ENCODE measurements at places on chromosomes 6 and 20. TPM values are rescaled to one million over a fixed set of nuclear protein-coding genes. Genes with fewer than 3 reads are reported as not detected.

DNA sequence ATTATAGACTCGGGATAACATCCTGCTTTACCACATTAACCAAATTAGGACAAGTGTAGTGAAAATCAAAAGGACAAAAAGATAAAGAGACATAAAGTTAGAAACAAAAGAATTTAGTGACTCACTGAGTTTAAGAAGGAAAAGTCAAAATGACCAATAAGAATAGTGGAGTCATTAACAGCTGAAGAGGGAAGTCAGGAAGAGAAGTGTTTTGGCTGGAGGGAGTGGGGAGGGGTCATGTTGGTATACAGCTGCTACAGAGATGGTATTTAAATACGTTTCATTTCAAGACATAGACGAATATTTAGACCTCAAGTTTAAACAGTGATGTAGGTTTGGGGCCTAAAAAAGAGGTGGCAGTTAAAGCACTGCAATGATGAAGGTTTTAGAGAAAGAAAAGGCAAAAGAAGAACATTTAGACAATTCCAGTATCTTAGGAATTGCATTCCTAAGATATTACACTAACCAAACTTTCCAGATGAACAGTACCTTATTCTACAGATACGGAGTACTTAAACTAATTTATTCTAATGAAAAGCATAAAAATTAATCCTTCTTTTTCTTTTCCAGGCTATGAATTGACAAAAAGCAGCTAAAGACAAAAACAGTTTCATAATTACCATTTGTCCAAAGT lies 10.6 kb downstream of the FKBP5 start:
- DNase-seq: no peak

The LST1 gene
- 32.0 TPM for total RNA-seq

DNA sequence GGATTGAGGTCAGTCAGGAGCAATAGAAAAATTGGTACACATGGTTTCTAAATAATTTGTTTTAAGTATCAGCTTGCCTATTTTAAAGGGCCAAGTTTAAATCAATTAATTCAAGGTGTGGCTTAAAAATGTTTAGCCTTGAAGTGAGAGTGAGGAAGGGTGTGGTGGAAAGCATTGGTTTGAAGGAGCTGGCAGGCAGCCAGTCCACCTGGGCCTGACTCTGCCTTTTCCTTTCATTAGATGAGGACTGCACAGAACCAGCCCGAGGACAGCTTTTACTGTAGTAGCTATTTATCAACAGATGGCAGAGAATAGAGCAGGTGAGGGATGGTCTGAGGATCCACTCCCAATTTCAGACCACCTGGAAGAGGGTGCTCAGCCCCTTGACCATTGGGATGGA lies 42.4 kb downstream of the DHX35 start:
- DNase-seq: peak; percentile 51

DNA sequence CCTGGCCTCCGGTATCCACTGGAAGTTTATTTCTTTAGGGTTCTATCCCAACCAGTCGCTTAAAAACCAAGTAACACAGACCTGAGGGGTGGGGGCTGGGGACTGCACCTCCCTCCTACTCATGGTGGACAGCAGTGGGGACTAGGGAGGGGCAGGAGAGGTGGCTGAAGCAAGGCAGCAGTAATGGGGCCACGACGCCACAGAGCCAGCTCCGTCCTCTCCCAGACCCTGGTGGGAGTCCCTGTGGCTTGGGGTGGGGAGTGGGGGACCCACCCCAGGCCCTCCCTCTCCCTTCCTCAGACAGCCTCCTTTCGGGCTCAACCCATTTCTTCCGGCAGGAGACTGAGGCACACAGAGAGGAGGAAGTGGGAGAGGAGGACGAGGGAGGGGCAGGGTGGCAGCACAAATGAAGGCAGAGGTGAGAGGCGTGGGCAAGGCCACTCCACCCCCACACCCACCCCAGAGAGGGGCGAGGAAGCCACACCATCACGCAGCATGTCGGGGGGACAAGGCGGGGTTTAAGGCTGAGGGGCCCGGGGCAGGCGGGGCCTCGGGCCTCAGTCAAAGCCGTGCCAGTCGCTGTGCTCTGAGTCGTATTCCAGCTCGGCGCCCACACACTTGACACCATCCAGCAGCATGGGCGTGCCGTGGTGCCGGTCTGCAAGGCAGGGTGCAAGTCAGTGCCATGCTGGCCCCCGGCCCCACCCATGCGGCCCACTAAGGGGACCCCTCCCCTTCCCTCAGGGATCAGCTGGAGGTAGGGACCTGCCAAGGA lies 13.9 kb downstream of the ADISSP start:
- no peak for DNase-seq

DNA sequence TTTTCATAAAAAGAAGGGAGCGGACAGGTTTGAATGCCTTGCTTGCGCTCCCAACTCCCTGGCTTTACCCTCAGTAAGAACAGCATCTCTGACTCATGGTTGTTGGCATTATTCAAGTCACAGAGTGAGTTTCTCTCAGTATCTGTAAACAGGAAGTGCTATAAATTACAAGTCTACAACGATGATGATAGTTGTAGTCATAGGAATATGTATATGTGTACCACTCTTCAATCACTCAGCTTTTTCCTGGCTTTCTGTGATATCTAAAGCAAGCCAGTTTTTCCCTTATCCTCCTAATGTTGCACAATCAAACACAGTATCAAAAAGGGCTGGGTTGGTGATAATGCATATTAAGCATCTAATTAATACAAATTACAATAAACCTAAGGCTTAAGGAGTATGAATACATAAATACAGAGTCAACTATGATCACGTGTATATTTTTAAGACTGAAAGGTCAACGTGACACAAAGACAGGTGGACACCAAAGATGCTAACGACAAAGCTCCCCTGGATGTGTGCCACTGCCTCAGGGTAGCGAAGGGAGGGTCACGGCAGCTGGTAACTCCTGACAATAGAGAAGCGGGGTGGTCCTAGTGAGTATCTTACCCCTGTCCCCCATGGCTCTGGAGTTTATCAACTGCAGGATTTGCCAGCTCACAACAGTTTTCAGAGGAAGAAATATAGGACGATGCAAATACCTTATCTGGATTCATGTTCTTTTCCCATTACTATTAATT lies 202.8 kb downstream of the BTBD9 start:
- no peak for DNase-seq

DNA sequence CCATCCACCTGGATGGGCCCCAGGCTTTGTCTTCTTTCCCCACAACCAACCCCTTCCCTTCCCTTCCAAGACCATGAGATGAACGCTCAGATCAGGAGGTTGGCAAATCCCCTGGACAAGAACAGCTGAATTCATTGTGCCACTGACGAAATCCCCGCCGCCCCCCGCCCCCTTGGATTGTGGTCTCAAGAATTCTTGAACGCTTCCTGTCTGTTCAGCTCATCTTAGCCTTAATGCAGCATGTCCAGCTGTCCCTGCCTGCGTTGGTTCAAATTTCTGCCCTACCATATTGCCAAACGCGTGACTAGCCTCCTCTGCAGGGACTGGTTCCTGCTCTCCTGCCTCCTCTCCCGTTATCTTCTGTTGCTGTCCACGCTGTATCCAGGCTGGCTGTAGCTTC lies 133.2 kb downstream of the CDH4 start:
- no peak for DNase-seq

GRCh38 chr6:52612336-52613054 lies 35.6 kb upstream of the TRAM2 start:
- DNase-seq: no peak

DNA sequence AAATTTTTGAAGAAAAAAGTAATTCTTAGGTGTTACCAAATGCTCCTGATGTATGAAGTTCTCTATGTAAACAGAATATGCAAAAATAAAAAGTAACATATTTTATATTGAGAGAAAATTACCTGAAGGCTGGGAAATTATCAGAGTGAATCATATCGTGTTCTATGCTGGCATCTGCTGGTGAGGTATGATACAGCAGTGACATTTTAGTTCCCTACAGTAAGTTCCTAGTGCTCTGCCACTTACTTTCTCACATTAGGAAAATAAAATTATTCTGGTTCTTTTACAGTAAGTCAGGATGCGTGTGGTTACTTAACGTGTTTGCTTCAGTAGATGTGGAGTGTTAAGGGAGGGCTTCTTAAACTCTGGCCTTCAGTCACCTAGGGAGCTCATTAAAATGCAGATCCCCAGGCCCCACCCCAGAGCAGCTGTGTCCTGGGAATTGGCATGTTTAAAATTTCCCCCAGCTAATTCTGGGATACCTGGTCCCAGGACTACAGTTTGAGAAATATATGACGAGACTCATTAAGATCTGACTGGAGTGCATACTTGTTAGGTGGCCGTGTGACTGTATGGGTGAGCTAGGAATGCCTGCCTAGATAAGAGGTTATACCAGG lies 3.2 kb downstream of the ACTR5 start:
- peak; percentile 41 for DNase-seq

The SLC12A5 gene
- total RNA-seq: not detected

The ZNF341 gene
- total RNA-seq: 5.5 TPM

The SMPDL3A gene
- 0.24 TPM for total RNA-seq

The PDE7B gene
- total RNA-seq: 3.1 TPM

- no peak for DNase-seq
Observed at GRCh38 chr6:31651602-31652191, 764 bp downstream of the BAG6 start.

- DNase-seq: no peak
Observed at GRCh38 chr20:24870881-24871280, 78.2 kb upstream of the CST7 start.

DNA sequence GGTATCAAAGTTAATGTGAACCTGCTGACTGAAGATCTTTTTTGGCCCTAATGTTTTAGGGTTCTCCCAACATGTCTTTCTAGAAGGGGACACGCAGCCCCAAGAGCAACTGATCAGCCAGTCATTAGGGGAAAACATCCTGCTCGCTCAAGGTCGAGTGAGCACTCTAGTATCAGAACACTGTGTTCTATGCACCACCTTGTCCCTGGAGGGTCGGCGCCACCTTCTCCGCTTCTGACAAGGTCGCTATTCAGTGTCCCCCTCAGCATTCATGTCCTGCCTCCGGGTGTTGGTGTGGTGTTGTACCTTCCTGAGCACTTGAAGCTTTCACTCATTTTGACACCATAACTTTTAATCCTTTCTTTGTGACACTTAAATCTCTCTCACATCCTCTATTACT lies 331.2 kb upstream of the KCNQ5 start:
- DNase-seq: no peak

The B3GALT4 gene
- 43.4 TPM for total RNA-seq

GRCh38 chr6:14068133-14068532 lies 49.4 kb upstream of the CD83 start:
- no peak for DNase-seq

- no peak for DNase-seq
Observed at GRCh38 chr6:23633996-23634395, 492.0 kb upstream of the NRSN1 start.

DNA sequence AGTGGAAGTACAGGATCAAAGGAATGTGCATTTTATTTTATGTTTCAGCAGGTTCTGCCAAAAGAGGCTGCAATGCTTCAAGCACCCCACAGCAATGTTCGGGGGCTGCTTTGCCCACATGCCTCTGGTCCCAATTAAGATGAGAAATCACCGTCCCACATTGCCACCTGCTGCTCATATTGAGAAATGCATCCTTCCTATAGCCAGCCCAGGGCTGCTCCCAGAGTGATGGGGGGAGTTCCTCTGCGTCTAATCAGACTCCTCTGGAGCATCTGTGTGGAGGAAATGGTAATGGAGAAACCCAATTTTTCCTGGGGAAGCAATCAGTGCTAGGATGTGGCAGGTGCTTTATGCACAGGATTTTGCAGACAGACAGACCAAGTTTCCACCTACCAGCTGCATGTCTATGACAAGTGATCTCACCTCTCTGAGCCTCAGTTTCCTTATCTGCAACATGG lies 33.7 kb downstream of the PTGIS start:
- peak; percentile 34 for DNase-seq

- DNase-seq: no peak
Observed at GRCh38 chr20:3227936-3228749, 10.8 kb downstream of the SLC4A11 start.

DNA sequence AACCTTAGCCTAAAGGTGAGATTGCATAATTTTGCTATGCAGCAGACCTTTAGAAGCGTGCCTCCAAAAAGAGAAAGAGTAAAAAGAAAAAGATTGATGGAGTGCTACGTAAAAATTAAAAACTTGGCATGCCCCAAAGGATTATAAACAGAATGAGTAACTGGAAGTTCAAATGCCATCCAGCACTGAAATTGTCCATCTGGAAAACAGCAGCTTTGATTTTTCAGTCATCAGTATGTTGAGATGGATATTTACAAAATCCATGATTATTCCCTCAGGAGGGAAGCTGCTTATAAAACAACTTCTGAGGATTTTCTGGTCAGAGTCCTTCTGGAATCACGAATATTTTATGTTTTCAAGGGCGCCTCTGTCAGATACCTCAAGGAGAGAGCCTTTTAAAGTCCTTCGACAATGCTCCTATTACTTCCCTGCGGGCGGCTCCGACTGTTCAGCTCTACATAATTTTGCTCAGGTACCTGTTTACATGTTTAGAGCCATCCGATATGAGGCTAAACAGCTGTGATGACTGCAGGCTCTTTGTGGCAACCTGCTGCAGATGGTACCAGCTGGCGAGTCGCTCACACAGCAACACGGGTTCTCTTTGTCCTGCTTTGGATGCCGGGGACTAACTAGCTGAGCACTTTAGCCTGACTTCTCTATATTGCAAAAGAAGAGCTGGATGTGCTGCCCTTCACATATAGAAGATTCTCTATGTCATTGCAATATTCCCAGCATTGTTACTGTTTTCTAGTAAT lies 83.3 kb downstream of the RCAN2 start:
- no peak for DNase-seq

The CALHM5 gene
- not detected for total RNA-seq

- DNase-seq: peak; percentile 59
Observed at GRCh38 chr6:170279977-170280688, 10.7 kb downstream of the DLL1 start.

DNA sequence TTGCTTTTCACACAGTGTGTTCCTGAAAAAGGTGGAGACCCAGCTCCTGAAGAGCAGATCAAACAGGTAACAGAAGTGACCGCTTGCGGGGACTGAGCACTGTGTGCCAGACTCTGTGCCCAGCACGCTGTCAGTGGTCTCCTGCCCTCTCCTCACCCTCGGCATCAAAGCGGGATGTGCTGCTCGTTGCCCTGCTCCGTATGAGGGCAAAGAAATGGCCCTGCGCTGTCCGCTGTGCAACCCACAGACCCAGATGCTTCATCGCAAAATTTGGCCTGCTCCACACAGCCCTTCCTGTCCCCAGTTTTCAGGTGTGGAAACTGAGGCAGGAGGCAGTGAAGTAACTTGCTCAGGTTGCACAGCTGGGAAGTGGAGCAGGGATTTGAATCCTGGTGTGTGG lies 13.7 kb downstream of the UQCC2 start:
- no peak for DNase-seq

DNA sequence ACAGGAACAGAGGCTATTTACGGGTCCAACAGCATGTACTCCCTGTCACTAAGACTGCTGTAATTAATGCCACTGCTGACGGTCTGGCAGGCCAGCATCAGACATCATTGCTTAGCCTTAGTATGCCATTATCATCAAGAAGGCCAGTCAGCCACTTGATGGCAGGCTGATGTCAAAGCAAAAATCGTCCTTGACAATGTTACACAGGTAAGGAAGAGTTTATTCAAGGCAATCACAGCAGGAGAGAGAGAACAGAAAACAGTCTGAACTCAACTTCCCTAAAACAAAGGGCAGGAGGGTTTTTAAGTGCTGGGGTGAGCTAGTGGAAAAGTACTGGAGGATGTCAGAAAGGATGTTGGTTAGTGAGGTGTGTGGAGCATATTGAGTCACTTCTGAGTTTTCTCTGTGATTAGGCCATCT lies 25.1 kb downstream of the FKBP1C start:
- DNase-seq: no peak
